ENCODE measurements at places on chromosomes 6 and 20. TPM values are rescaled to one million over a fixed set of nuclear protein-coding genes. Genes with fewer than 3 reads are reported as not detected.

GRCh38 chr6:82365016-82365795, 1.6 kb downstream of the TPBG start:
- peak; percentile 13 for DNase-seq

DNA sequence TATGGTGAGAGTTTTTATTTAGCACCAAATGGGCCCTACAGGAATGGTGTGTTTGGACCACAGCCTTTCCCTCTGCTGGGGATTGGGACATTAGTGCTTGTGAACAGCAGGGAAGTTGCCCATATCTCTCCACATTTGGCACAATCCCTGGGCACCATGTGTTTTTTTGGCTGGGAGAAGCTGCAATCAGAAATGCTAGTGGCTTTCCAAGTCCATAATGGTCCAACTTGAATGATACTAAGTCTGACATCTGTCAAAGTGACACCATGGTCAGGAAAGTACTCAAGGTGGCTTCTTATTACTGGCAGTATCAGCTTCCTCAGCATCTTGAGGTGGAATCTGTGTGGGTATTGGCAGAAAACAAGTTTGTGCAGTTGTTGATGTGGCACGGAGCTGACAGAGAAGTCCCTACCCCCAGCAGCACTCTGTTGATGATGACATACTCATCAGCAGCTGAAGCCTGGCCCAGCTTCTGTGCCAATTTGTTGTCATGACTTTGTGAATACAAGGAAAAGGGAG, 53.0 kb downstream of the SASH1 start:
- DNase-seq = no peak

DNA sequence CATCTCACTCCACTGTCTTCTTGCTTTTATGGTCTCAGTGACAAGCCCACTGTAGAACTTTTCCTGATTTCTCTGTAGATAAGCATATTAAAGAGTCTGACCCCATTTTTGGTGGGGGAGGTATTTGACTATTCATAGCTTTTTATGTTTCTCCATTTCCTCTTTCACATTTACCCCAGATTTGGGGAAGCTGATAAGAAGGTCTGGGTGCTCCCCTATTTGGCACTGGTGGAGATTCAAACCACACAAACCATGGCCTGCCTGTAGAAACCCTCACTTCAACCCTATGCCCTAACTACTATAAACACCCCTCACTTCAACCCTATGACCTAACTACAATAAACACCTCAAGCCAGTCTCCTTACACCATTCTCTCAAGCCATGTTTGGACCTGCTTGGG, 196.2 kb upstream of the SYNDIG1 start:
- DNase-seq = no peak

- DNase-seq = no peak
Observed at GRCh38 chr6:113585246-113585645, 271.9 kb upstream of the MARCKS start.

- no peak for DNase-seq
Observed at GRCh38 chr6:149362289-149362688, 37.8 kb upstream of the SUMO4 start.

Gene ASCC3
- total RNA-seq = 30.4 TPM

DNA sequence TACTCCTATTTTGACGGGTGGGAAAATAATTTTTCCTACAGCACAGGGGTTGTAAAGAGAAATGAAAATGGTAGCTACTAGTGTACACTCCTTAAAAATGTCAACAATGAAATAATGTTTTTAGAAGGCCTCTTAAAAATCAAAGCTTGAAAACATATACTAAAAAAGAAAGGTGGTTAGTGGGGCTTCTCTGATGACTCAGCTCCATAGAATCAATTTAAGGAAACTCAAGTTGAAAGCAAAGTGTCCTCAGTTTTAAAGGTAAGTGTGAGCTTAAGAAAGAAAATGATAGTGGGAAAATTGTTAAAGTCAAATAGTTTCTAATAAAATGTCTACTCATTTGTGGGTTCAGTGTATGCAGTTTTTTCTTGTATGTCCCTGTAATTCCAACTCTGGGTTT, 58.2 kb downstream of the ADGRB3 start:
- DNase-seq = no peak

DNA sequence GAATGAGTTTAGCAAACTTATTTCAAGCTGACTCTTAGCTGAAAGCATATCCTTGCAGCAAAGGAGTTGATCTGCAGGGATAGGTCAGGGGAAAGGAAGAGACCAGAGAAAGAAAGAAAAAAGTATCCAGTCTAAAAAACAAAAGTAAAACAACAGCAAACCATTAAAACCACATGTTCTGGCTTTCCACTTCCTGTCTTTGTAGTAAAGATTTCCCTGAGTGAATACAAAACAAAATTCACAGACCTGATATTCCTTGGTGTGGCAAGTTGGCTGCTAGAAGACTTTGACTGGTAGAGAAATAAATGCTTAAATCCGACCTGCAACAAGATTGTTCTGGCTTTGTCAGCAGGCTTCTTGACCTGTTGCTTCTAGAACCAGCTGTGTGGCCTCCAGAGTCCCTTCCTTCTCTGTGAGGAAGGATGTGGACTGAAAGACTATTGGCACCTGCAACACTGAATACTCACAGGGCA, 23.4 kb upstream of the MCM3 start:
- no peak for DNase-seq

- DNase-seq = peak; percentile 56
Observed at GRCh38 chr6:148565930-148566663, 180.7 kb upstream of the UST start.

DNA sequence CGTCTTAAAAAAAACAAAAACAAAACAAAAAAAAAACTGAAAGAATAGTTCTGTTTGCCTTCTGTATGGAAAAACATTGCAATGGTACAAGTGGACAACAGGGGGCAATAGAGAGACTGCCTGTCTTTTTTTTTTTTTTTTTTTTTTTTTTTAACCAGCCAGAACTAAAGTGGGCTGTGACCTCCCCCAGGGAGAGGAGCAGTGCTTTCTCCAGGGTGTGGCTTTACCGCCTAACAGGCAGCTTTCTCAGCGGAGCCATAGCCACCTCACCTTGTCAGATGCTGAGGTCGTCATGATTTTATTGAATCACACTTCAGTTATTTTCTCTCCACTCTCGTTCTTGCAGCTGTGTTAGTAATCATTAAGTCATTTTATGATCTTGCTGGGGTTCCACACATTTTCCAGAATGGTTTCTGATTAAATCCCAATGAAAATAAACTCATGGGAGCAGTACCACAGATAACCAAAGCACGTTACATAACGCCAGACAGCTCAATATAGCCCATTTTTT, 78.4 kb downstream of the GMPR start:
- DNase-seq = peak; percentile 74

DNA sequence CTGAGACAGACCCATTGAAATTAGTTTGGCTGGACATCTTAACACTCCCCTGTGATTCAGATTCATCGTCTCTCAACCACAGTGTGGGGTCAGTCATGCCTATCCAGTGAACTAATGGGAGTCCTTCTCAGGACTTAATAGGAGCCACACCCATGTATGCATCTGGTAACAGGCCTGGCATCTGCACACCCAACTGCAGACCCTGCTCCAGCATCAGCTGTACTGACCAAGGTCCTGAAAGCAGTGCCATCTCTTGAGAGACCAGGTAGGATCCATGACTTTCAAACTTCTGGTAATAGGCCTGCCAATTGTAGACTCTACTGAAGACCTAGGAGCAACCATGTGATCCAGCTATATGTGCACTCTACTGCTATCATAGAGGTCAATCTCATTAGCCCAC, 363.6 kb upstream of the POU3F2 start:
- no peak for DNase-seq

- no peak for DNase-seq
Observed at GRCh38 chr6:40906759-40907158, 132.3 kb downstream of the UNC5CL start.

DNA sequence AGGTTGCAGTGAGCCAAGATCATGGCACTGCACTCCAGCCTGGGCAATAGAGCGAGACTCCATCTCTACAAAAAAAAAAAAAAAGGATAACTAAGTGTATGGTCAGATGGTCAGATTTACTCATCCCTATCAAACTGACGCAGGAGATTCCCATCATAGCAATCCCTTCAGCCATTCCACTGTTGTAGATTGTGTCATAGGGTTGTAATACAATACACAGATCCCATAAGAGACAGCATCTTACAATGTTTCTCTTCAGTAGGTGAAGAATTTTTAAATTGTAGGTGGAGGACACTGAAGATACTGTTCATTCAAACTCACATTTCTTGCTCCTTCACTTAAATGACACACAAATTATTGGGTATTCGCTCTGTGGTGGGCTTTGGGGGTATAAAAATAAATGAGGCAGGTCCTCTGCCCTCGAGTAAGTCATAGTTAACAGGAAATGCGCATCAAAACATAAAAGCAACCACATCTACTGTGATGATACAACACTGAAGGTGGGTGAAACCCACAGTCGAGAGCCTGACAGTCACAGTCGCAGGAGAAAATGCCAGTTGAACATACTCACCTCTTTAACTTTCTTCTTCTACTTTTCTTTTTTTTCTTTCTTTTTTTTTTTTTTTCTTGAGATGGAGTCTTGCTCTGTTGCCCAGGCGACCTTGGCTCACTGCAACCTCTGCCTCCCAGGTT, 205.5 kb downstream of the ZNF217 start:
- DNase-seq = peak; percentile 65

GRCh38 chr6:45609141-45609638, 231.5 kb upstream of the SUPT3H start:
- DNase-seq = no peak

- DNase-seq = no peak
Observed at GRCh38 chr20:44734938-44735337, 10.7 kb upstream of the KCNK15 start.

DNA sequence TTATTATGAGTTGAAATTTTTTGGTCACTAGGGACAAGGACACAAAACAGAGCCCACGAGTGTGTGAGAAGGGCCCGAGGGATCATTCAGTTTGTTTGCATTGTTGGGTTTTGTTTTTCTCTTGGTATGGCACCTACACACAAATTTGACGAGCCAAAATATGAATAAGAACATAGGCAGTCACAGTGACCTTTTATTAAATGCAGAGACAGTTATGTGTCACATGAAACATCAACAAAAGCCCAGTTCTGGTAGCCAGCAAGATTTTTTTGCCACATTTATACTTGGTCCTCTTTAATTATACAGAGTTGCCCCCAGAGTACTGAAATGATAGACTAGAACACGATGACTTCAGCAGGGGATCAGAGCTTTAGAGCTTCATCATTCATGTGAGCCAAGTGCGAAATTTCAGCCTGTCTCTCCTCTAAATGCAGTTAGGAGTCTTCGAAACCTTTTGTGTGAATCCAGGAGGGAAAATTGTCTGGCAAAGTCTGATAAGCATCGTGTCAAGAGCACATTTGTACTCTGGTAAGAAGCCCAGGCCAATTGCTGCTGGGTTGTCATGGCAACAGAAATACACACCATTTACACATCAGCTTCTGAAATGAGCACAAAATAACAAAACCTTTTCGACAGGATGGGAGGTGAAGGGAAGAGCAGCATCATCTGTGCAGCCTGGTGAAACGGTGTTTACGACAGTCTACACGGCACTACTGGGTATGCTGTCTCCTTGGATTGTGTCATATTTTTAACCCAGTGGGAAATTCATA, 79.2 kb upstream of the RIPOR2 start:
- DNase-seq = peak; percentile 81

Gene CDH26
- 1.1 TPM for total RNA-seq

DNA sequence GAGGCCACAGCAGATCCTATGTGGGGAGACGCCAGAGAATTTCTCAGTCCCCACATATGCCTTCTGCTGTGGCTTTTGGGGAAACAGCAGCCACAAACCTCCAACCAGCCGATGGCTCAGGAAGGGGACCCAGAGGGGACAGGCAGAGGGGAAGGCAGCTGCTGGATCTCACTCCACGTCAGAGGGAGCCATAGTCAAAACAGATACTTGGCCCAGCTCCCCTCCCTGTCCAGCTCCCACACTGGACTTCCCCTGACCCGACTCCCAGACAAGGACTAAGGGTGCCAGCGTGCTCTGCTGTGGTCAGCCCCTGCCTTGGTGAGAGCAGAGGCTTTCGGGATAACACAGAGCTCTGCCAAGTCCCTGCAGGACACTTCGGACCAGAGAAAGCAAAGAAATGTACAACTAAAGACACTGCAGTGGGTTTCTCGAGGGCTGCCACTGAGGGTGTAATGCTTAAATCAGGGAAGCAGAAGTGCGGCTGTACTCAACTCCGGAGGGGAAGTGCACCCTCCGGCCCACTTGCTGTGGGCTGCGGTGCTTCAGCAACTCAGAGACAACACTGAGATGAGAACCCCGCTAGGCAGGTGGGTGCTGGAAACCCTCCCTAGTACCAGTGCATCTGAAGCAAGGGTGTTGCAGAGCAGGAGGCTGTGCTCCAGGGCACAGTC, 47.2 kb downstream of the RRBP1 start:
- DNase-seq = no peak

DNA sequence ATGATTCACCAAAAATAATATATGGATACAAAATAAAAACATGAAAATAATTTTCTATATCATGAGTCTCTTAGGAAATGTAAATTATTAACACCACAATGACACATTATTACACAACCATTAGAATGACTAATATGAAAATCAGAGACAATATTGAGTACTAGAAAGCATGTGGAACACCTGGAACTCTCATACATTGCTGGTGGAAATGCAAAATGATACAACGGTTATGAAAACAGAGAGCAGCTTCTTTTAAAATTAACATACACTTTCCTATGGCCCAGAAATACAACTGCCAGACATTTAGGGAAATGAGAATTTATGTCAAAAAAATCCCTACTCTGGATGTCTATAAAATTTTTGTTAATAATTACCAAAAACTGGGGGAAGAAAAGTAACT, 853.3 kb upstream of the MAN1A1 start:
- DNase-seq = no peak

DNA sequence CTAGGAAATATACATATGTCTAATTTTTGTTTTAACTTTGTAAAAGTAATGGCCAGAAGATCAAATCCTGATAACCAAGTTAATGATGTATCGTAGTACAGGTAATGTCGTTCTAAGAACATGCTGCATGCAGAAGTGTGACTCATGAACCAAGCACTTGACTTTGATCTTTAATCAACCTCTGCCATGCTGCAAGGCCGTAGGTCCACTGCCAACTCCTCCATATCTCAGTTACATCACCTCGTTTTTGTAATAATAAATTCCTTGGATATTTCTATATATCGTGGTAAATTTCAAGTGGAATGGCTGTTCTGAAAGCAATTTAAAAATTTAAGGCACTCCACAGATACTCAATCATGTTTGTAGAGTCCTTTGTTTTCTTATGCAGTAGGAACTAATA, 771.7 kb downstream of the EPHA7 start:
- no peak for DNase-seq

GRCh38 chr20:23272176-23273029, 78.2 kb upstream of the NXT1 start:
- DNase-seq = no peak

DNA sequence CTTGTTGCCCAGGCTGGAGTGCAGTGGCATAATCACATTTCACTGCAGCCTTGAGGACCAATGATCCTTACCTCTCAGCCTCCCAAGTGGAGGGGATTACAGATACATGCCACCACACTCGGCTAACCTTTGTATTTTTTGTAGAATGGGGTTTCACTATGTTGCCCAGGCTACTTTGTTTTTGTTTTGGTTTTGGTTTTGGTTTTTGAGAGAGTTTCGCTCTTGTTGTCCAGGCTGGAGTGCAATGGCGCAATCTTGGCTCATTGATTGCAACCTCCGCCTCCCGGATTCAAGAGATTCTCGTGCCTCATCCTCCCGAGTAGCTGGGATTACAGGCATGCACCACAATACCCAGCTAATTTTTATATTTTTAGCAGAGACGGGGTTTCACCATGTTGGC, 105.5 kb downstream of the BMP7 start:
- DNase-seq = no peak

Gene MTFR2
- total RNA-seq = 1.1 TPM

Gene POPDC3
- not detected for total RNA-seq

- no peak for DNase-seq
Observed at GRCh38 chr6:150230164-150230561, 87.3 kb downstream of the PPP1R14C start.

- DNase-seq = no peak
Observed at GRCh38 chr6:113876695-113877094, 19.6 kb downstream of the MARCKS start.

Data from CD4-positive, alpha-beta T cell (primary cell).